ENCODE measurements at places on chromosomes 12 and 14.

DNA sequence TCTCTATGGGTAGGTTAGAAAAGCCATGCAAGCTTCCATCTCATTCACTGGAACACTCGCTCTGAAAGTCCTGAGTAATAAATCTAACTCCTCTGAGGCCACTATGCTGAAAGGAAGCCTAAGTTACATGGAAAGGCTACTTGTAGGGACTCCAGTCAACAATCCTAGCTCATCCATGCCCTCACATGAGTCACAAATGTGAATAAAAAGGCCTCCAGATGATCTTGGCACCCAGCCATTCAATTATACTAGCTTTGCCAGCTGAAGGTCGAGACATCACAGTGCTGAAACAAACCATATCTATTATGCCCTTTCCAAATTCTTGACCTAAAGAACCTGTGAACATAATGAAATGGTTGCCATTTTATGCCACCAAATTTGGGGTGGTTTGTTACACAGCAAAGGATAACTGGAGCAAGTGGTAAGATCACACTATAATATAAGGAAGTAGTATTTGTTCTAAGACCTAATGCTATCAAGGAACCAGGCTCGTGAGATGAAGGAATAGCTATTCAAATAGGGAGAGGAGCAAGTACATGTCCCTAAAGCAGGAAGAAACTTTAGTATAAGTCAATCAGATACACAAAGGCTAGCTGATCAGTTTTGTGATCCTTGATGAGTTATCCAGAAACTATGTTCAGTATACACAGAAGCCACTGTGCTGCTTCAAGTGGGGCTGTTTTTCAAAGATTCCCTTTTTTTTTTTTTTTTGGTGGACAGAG lies 142.1 kb downstream of the MED13L start:
- DNase-seq: peak; percentile 52

DNA sequence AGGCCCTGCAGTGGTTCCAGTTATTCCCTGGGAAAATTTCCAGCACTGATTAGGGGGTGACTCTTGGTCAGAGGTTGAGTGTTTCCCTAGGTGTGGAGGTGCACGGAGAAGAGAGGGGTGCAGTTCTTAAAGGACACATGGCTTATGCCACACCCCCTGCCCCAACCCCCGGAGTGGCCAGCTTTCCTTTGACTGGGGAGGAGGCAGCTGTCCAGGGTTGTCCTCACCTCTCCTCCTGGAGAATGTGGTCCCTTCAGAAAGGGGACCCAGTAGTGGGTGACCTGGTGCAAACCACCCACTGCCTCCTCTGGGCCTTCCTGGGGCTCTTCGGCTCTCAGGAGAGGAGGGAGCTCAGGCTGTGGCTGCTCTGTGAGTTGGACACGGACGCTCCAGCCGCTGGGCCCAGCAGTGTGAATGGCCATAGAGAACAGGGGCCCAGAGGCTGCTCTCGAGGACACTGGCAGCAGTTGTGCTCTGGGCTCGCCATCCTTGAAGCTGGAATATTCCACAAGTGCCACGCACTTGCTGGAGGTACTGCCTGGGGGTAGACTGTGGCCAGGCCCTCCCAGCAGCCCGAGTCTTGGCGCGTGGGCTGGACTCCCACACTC lies 13.6 kb downstream of the PACS2 start:
- no peak for DNase-seq

DNA sequence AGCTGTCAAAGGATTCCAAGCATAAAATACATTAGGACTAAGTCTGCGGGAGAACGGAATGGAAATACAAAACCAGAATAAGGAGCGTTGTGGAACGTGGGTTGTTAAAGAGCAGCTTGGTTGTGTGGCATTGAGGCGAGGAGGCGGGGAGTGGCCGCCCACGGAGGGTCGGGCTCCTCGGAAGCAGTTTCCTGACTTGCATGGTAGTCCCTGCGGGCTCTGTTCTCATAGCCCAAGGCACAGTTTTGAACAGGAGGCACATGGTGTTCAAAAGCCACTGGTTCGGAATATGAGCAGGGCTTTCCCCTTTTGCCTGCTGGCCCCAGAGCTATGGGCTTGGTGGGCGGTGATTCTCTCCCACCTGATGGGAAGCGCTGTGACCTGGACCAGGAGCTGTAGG lies 12.2 kb downstream of the DDX51 start:
- no peak for DNase-seq

DNA sequence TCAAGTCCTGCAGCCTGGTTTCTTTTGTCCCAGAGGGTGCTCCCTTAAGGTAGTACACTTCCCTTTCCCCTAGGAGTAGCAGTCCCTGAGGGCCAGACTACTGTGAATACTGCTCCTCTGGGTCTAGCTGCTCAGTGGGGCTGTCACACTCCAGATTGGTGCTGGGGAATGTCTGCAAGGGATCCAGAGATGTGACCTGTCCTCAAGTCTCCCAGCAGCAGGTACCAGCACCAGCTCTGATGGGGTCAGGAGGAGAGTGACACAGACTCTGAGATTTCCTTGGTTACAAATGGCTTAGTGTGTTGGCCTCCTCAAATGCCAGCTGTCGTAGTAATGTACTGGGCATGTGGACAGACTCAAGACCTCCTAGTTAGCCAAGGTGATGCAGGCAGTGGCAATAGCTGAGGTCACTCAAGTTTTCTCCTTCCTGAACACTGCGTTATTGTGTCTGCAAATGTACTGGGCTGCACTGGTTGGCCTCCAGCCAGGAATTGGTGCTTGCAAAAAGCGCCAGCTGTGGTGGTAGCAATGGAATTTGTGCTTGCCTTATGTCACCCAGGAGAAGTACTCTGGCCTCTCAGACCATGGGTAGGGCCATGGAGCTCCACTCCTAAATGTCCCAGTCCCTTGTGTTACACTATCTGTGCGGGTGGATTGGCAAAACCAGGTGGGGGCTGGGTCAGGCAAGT lies 36.4 kb upstream of the AEBP2 start:
- DNase-seq: peak; percentile 56

- peak; percentile 24 for DNase-seq
Measured at GRCh38 chr12:113366827-113367226, 8.4 kb downstream of the PLBD2 start.

DNA sequence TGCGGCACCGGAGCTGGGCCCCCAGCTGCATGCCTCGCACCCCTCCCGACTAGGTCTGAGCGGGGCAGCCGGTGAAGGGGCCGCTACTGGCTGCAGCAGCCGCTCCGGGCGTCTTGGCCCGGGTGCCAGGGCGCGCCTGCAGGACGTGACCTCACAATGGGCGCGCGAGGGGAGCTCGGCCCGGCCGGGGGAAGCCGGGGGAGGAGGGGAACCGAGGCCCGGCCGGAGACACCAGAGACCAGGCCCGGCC lies 353 bp downstream of the BAG5 start:
- peak; percentile 45 for DNase-seq

DNA sequence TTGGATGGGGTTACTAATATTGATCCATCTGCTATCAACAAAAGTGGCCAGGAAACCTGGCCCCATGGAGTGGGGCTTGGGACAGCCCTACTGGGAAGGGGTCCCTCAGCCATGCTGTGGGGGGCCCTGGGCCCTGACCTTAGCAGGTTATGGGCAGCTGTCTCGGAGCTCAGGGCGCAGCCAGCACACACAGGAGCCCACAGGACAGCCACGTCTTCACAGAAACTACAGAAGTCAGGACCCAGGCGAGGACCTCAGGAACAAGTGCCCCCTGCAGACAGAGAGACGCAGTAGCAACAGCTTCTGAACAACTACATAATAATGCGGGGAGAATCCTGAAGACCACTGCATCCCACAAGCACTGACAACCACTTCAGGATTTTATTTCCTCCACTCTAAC lies 11.9 kb upstream of the FKBP11 start:
- no peak for DNase-seq

- no peak for DNase-seq
Measured at GRCh38 chr14:59358784-59359183, 106.4 kb downstream of the GPR135 start.

GRCh38 chr12:87233671-87234070 lies 795.5 kb downstream of the C12orf50 start:
- DNase-seq: no peak
